ENCODE measurements at places on chromosomes 3 and 15. TPM values are rescaled to one million over a fixed set of nuclear protein-coding genes. Genes with fewer than 3 reads are reported as not detected.

DNA sequence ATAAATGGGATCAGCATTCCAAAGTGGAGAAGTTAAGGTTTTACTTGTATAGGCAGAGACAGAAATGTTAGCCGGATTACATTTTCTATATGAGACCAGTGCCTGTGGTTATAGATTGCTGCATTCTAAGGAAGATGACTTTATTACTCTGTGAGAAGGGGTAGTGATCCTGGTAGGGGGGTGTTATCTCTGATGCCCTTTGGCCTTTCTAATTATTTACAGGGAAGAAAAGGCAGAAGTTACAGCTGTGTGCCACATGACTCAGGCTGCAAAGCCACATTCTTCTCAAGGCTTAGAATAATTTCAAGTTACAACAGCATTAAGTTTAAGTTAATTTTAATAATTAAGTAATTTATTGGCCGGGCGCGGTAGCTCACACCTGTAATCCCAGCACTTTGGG is 2.2 kb upstream of the TMC3 start:
- DNase-seq = no peak

DNA sequence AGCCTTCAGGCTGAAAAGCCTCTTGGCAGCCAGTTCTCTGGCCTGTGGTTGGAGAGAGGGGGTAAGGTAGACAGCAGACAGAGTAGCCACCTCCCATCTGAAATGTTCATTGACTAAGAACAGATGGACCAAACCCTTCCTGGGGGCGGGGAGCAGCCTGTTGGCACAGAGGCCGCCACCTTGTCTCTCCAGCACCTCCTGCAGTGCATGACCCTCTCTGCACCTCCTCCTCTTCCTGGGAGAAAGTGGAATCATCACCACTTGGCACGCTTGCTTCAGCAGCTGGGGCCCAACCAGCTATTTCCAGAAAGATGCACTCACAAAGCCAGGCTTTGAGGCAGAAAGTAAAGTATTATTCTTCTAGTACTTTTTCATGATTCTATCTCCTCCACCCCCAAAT is 313.4 kb upstream of the CHRM5 start:
- no peak for DNase-seq

DNA sequence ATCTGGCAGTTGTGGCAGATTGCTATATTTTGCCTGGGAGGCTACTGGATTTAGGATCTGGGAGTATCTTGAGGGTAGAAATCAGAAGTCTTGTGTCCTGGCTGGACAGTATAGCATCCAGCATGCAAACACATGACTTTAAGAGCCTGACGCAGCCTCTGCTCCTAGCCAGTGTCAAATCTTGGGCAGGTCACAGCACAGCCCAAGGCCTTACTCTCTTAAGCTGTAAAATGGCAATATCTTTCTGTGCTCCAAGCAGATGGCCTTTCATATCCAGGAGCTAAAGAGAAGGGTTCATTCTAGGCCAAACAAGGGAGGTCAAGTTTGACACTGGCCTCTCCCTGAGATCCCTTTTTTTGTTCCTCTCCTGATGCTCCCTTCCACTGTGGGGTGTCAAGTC is 19.8 kb upstream of the RAD18 start:
- DNase-seq = no peak

- no peak for DNase-seq
Measured at GRCh38 chr3:46928282-46928681, 48.3 kb downstream of the CCDC12 start.

DNA sequence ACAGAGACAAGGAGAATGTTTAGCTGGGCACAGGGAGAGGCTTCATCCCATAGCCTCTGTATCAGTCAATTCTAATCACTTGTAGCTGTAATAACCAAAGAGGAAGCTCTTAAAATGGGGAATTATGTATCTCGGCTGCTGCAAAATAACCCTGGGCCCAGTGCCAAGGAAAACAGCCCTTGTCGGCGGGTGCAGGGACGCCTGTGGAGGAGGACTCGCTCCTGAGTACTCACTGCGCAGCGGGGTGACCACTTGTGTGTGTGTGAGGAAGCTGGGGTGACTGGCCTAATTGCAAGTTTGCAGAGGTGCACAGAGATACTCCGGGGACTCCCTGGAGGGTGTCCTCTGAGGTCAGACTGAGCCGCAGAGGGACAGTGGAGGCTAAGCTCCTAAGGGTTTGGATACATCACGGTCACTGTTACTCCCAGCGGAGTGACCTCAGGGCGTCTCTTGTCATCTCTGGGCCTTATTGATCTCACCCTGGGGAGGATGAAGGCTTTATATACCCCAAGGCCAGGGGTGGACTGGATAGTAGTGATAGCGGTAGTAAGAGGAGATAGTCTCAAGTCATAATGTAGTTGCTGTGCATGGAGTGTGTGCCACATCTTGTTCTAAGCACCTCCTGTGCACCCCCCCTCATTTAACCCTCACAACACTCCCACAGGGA is 37.2 kb downstream of the SLC6A6 start:
- peak; percentile 80 for DNase-seq

- no peak for DNase-seq
Measured at GRCh38 chr3:128280481-128281052, 127.3 kb downstream of the EEFSEC start.

DNA sequence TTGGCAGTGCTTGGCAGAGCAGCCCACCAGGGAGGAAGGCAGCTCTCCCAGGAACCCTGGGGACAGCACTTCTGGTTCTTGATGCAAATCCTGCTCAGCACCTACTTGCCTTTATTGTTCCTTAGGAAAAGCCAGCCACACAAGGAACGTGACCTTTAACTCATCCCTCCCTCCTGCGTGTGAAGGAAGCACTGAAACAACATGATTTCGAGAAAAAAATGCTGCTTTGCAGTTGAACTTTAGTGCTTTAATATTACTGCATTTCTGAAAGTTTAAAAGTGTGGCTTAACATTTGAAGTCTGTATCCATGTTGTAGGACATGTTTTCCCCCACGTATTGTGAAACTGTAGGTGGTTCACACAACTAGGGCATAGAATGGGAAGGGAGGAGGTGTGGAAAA is 50.4 kb upstream of the CTNNB1 start:
- DNase-seq = no peak

ZIC1 gene
- total RNA-seq = not detected

DNA sequence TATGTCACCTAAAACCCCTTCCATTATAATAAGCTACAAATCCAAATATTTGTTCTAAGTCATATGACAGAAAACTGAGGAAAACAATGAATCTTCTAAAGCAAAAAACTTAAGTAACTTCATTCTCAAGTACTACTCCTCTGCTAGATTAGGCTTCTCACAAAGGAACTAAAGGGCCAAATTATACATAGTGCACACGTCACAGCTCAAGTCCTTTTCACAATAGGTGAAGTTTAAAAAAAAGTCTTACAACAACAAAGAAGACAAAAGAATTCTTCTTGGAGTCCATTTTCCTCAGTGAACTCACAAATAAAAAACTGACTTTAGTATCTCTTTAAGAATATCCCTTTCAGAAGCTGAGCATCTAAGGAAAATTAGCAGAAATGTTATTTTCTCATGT is 479.9 kb downstream of the MAGI1 start:
- no peak for DNase-seq

- no peak for DNase-seq
Measured at GRCh38 chr3:21624524-21624923, 126.5 kb downstream of the ZNF385D start.

- DNase-seq = no peak
Measured at GRCh38 chr3:186790261-186790981, 7.0 kb downstream of the EIF4A2 start.

GRCh38 chr3:144879701-144880100 is 908.1 kb downstream of the DIPK2A start:
- no peak for DNase-seq

- DNase-seq = no peak
Measured at GRCh38 chr3:27713078-27713423, 9.1 kb downstream of the EOMES start.

DNA sequence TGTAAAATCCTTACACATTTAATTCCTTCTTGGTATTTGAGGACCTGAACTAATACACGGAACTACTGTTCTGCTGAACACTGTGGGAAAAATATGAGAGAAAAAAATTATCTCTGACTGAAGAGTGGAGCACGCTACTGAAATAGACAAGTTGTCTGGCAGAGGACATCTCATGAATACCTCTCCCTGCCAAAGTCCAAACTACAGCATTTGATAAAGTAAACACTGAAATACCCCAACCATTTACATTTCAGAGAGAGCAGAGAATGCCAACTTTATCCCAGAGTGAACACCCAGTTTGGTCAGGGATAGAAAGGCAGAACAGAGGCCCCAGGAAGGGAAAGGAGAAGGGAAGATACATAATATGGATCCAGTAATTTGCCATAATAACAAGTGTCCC is 920.7 kb downstream of the SQOR start:
- no peak for DNase-seq

DNA sequence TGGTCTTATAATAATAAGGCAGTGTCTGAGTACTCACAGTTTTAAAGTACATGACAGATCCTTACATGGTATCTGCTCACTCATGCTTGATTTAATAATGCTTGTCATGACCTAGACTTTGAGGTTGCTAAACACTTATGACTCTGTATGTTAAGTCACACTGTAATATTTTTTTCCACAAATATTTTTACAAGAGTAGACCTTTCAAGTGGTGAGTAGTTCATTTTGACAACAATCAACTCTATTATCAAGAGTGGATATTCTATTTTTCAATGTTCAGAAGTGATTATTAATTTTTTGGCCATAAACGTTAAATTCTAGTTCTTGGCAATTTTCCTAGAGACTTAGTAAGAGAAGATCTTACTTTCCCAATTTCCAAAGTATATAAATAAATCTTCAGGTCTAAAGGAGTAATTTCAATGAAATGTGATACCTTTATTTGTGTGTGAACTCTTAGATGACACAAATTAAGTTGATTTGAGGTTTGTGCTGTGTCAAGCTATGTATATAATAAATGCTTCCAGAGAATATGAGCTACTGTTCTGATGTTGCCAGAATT is 104.5 kb downstream of the NLGN1 start:
- DNase-seq = no peak

DNA sequence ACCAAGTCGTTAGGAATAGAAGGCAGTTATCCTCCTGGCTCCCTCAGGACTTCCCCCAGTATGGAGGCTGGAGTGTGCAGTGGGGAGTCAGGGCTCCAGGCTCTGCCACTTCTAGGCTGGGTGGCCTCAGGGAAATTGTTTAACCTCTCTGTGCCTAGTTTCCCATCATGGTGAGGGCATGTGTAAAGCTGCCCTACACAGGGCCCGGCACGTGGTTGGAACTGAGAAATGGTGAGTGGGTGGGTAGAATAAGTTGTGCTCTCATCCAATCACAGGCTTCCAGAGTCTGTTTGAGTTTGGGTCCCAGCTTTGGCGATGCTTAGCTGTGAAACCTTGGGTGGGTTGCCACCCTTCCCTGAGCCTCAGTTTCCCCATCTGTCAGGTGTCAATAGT is 117.3 kb downstream of the FBLN2 start:
- DNase-seq = no peak

DNA sequence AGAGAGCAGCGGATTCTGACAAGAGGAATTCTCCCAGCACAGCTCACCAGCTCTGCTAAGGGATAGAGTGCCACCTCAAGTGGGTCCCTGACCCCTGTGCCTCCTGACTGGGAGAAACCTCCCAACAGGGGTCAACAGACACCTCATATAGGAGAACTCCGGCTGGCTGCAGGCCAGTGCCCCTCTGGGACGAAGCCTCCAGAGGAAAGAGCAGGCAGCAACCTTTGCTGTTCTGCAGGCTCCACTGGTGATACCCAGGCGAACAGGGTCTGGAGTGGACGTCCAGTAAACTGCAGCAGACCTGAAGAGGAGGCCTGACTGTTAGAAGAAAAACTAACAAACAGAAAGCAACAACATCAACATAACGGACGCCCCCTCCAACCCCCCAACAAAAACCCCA is 31.3 kb upstream of the FGF12 start:
- no peak for DNase-seq

DNA sequence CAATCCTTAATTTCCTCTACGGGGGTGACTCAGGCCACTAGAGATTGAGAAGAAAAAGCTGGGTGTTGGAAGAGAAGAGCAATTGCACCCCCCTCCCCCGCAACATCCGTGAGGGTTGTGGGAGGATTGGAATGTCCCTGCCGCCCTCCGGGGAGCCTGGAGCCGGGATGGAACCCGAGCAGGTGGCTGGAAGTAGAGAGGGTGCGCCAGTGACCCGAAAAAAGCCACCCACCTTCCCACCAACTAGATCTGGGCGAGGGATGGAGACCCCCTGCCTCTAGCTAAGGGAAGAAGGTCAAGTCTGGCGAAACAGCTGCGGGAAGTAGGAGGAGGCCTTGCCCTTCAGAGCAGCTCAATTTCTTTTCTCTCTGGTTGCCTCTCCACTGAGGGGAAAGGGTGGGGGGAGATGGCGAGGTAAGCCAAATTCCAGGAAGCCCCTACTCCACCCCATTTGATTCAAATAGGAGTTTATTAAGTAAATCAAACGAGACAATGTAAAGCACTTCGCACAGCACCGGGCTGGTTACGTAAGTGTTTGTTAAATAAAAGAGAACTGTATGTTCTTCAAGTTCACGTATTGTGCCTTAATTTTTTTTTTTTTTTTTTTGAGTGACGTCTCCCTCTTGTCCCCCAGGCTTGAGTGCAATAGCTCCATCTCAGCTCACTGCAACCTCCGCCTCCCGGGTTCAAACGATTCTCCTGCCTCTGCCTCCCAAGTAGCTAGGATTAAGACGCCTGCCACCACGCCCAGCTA is 1.1 kb upstream of the WWTR1 start:
- DNase-seq = no peak

Data from heart right ventricle (tissue), 16 donors.